ENCODE measurements at places on chromosomes 6 and 20.

GRCh38 chr20:46777331-46777730 is 67.9 kb downstream of the SLC2A10 start:
- no peak for DNase-seq

DNA sequence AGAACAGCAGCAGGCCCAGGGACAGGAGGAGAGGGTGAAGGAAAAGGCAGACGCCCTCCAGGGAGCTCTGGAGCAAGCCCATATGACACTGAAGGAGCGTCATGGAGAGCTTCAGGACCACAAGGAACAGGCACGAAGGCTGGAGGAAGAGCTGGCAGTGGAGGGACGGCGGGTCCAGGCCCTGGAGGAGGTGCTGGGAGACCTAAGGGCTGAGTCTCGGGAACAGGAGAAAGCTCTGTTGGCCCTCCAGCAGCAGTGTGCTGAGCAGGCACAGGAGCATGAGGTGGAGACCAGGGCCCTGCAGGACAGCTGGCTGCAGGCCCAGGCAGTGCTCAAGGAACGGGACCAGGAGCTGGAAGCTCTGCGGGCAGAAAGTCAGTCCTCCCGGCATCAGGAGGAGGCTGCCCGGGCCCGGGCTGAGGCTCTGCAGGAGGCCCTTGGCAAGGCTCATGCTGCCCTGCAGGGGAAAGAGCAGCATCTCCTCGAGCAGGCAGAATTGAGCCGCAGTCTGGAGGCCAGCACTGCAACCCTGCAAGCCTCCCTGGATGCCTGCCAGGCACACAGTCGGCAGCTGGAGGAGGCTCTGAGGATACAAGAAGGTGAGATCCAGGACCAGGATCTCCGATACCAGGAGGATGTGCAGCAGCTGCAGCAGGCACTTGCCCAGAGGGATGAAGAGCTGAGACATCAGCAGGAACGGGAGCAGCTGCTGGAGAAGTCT is 25.5 kb downstream of the C20orf173 start:
- no peak for DNase-seq

DNA sequence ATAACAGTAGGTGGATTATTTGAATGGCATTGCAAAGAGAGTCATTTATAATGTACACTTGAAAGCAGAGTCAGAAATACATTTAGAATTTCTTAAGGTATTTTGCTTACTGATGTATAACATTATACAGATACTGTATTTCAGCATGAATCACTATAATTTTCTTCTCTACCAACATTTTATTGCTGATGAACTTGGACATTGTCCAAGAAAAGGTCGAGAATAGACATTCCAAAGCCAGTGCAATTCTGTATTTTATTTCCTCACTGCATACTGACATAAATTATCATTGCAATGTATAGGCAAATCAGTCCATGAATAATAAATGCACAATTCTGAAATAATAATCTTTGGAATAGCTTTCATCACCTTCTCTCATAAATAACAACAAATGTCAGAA is 1420.0 kb upstream of the EYS start:
- no peak for DNase-seq

DNA sequence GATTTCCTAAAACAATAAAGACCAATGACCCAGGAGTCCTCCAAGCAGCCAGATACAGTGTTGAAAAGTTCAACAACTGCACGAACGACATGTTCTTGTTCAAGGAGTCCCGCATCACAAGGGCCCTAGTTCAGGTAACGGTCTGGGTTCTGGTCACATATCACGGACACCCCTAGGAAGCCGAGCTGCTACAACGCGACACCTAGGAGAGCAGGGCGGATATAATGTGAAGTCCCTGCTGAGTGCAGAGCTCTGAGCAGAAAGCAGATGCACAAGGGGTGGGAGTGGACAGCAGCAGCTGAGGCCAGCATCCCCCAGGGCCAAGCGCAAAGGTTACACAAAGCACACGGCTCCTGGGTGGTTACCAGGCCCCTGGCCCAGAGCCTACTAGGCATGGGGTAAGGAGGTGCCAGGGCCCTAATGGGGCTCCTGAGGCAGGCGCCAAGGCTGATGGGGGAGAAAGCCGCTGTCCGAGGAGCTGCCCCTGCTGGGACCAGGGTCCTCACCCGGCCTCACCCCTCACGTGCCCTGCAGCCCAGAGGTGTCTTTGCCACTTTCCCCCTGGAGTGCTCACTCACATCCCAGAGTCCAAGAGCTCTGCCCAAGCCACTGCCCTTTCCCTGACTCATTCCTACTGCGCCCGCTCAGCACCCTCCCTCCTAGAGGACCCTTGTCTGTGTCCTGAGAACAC is 8.4 kb downstream of the CST7 start:
- DNase-seq: no peak

DNA sequence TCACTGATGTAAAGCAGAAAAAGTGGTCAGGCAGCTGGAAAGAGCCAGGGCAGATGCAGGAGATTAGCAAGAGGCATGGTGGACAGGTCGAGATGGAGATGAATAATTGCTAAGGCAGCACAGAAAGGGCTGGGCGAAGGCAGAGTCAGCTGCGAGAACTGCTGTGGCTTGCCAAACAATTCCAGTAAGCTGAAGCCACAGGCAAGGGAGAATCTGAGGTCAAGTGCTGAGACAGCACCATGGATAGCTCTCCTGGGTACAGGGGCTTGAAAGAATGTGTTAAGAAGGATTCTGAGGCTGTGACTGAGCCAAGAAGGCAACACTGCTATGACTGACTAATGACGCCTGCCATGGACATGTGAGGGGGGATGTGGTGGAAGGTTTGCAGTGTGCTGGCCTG is 220.8 kb upstream of the FOXA2 start:
- no peak for DNase-seq

DNA sequence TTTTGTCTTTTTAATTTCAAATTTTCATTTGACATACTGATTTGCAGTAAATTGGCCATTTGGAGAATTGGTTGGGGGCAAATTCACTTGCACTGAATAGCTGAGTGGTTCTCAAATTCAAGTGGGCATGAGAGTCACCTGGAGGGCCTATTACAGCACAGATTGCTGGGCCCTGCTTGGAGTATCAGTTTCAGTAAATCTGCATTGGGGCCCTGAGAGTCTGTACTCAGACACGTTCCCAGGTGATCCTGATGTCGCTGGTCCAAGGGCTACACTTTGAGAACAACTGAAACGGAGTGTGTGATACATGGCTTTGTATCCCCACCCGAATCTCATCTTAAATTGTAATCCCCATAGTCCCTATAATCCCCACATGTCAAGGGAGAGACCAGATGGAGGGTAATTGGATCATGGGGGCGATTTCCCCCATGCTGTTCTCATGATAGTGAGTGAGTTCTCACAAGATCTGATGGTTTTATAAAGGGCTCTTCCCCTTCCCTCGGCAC is 115.9 kb downstream of the KLHL32 start:
- peak; percentile 57 for DNase-seq

- DNase-seq: no peak
Observed at GRCh38 chr6:17816921-17817611, 110.3 kb upstream of the NUP153 start.

GRCh38 chr20:4108495-4109306 is 93.3 kb upstream of the RNF24 start:
- peak; percentile 84 for DNase-seq

GRCh38 chr20:38050686-38051085 is 17.1 kb downstream of the RPRD1B start:
- DNase-seq: no peak

GRCh38 chr20:60794674-60795073 is 457.4 kb upstream of the CDH4 start:
- no peak for DNase-seq

GRCh38 chr20:25247000-25247517 is 826 bp upstream of the PYGB start:
- DNase-seq: peak; percentile 79

DNA sequence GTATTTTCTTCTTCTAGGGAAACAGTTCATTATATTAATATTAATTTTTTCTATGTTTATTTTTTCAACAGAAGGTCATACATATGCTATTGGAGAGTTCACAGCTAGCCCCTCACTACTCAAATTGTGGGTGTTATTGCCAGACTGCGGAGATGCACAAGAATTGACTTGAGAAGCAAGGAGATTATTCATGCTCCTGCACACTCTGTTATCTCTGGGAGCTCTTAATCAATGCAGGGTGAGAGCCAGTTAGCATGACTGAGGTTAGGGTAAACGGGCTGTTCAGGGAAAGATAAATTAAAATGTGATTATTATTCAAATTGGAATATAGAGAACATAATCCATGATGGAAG is 48.9 kb upstream of the DEFB112 start:
- no peak for DNase-seq

DNA sequence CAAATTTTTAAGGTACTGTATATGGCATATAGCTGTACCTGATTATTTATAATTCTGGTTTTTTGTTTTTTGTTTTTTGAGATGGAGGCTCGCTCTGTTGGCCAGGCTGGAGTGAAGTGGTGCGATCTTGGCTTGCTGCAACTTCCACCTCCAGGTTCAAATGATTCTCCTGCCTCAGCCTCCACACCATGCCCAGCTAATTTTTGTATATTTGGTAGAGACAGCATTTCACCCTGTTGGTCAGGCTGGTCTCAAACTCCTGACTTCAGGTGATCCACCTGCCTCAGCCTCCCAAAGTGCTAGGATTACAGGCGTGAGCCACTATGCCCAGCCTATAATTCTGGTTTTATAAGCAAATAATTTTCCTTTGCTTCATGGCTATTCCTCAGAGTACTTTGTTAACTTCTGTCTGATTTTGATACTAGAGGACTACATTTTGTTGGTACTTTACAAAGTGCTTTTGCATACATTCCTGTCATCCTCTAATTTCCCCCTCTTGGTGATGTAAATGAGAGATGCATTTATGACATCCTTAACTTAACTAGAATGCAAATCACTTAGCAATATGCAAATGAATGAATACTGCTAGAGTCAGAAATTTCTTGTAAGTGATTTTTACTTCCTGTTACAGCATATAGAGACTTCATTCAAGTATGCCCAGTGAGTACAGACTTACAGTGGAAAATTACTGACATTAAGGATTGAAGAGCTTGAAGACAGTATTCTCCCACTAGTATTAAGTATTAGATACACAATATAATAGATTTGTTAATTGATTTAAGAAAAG is 35.7 kb upstream of the ARID1B start:
- DNase-seq: no peak

DNA sequence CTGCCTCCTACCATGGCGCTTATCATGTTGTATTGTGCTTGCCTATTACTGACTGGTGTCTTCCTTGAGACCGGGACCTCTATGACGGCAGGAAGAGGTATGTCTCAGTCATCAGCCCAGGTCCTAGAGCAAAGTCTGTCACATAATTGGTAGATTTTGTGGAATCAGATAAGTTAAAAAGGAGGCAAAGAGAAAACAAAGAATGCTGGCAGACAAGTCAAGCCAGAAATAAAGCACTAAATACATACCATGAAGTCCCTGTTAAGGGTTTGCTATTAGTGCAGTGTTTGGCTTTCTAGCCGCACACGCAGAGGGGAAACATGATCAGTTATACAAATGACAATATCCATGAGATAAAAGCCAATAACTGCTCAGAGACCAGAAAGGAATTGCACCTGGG is 6.0 kb downstream of the TOMM34 start:
- DNase-seq: no peak

- no peak for DNase-seq
Observed at GRCh38 chr6:17866876-17867444, 120.5 kb downstream of the KIF13A start.

DNA sequence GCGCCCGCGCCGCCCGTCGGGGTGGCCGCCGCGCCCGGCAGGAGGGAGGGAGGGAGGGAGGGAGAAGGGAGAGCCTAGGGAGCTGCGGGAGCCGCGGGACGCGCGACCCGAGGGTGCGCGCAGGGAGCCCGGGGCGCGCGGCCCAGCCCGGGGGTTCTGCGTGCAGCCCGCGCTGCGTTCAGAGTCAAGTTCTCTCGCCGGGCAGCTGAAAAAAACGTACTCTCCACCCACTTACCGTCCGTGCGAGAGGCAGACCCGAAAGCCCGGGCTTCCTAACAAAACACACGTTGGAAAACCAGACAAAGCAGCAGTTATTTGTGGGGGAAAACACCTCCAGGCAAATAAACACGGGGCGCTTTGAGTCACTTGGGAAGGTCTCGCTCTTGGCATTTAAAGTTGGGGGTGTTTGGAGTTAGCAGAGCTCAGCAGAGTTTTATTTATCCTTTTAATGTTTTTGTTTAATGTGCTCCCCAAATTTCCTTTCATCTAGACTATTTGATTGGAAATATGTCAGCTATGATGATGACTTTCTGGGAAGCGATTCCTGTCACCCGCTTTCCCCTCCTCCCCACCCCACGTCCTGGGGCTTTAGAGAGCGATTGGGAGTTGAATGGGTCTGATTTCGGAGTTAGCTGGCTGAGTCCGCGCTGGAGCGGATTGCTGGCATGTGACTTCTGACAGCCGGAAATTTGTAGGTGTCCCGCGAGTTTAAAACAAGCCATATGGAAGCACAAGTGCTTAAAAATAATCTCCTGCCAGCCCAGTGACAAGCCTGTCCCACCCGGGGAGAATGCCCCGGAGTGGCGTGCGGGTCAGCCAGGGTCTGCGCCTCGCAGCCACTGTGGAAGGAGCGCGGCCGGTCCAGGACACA is 1.1 kb downstream of the ESR1 start:
- no peak for DNase-seq

GRCh38 chr20:17507531-17507930 is 23.6 kb downstream of the BFSP1 start:
- no peak for DNase-seq

DNA sequence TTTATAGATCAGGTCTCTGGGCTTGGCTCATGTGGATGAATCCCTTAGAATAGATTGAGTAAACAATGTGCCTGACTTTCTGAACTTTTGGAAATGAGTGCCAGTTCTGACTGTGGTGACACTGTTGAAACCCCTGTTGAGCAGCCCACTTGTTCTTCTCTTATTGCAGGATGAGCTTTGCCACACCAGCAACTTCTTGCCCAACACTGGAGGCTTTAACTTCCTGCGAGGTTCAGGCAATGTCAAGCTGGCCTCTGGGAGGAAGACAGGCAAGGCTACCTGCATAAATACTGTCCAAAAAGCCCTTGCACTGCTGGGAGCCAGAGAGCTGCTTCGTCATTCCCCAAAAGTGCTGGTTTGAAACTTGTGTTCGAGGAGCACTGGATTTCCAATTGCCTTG is 32.8 kb upstream of the SMIM8 start:
- no peak for DNase-seq

GRCh38 chr6:81668615-81669047 is 83.8 kb downstream of the TENT5A start:
- no peak for DNase-seq

DNA sequence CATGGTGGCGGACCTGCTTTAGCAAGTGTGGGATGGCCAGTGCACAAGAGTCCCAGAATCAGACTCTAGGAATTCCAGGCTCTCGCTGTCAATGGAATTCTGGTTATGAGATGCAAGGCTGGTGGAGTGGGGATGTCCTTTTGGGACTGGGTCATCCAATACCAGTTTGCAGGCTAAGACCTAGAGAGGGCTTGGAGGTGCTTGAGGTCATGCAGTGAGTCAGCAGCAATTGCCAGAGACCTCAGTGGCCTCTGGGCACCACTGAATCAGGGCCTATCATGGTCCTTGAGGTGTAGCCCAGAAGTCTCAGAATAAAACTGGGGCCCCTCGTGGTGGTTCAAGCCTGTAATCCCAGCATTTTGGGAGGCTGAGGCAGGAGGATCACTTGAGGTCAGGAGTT is 1.4 kb upstream of the SCRT2 start:
- DNase-seq: no peak

Data from NCI-H345 (cell line).